ENCODE measurements at places on chromosomes 2 and 18. TPM values are rescaled to one million over a fixed set of nuclear protein-coding genes. Genes with fewer than 3 reads are reported as not detected.
A peak's percentile ranks its signal among the peaks of the same experiment; 100 is the strongest.

The LIPG gene
- total RNA-seq: 0.50 TPM

The DTNB gene
- 5.4 TPM for total RNA-seq

The MOGAT1 gene
- total RNA-seq: not detected

The SP140 gene
- total RNA-seq: 0.33 TPM

The NMUR1 gene
- total RNA-seq: 0.50 TPM

GRCh38 chr2:19614066-19614465, 255.6 kb upstream of the OSR1 start:
- no peak for DNase-seq

DNA sequence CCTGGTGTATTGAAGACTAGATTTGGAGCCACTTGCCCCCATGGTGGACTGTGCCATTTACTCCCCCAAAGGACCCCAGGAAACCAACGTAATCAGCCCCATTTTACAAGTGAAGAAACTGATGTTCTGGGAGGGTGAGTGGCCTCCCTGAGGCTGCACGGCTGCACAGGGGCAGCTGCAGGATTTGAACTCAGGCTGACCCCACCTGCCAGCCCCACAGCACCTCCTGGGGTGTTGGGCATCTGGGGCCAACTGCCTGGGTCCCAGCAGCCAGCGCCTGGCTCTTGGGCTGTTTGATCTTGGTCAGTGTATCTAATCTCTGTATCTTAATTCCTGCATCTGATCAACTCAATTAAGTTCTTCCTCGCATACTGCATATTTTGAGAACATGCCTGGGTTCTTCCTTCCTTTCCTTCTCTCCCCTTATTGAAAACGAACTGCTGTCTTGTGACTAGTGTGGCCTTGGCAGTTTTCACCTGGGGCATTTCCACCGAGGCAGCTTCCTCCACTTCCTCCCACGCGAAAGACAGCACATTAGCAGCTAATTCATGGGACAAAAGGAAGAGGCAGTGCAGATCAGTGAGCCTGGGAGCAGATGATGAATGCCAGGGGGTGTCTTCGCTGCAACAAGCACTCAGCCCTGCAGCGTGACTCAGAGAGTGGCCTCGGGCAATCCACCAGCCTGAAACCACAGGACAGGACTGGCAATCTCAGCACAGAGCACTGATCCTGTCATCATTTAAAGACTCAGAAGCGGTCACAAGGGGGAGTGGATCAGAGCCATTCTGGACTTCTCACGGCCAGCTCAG, 184.1 kb upstream of the RAB12 start:
- DNase-seq: peak; percentile 87

DNA sequence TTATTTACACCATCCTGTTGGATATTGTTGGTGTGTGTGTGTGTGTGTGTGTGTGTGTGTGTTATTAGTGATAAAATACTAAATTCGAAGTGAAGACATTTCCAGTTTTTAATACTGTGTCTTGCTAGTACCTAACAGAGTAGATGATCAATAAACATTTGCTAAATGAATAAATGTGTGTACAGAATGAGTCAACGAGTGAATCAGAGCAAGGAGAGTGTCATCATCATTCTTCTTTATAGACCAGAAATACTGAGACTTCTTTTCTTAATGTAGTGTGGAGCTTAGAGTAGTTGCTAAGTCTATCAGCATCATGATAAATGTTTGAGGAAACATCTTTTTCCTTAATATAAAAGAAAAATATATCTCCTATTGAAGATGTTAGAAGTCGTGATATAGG, 169.7 kb upstream of the SATB2 start:
- no peak for DNase-seq

GRCh38 chr18:6976935-6977334, 140.7 kb downstream of the LAMA1 start:
- no peak for DNase-seq

GRCh38 chr2:177727577-177728398, 335.2 kb downstream of the AGPS start:
- no peak for DNase-seq

DNA sequence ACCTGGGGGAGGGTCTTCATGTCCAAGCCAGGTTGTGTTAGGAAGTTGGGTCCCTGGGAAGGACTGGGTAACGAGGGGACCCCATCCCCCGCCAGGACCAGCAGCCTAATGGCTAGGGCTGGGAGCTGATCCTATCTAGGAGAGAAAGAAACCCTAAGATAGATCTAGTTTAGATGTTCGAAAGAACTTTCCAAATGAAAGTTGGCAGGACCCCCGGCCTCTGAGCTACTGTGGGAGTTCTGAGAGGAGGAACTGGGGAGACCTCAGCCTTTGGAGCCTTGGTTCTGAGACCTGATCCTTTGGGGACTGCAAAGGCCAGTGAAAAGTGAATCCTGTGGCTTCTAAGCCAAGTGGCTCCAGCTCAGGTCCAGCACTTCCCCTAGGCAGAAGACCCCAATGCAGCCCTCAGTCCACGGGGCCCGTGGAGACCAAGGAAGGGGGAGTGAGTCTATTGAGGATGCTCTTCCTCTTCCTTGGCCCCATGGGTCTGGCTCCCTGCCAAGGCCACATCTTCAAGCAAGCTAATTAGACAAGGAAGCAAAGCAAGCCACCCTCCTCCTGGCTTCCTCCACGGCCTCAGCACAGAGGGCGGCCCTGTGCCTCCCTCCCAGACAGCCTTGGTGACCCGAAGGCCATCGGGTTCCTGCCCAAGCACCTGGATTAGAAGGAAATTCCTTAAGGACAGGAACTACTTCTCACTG, 23.5 kb downstream of the CCT7 start:
- no peak for DNase-seq

DNA sequence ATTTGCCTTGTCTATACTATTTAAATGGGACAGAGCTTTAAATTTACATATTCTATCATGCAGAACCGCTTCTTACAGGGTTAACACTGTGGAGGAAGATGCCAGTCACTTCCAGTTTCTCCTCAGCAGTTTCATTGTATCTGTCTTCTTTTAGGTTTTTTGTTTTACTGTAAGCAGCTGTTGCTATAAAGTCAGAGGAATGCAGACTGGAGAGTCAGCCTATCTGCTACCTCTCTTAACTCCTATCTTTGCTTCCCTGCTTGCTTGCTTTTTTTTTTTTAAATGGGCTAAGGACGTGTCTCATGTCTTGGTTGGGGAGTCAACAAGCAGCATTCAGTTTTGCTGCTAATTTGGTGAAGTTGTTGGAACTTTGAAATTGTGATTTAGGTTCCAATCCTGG, 8.9 kb downstream of the EPC2 start:
- DNase-seq: no peak

- peak; percentile 84 for DNase-seq
These were observed 103.4 kb downstream of the TNS1 start for GRCh38 chr2:217899231-217900009.

DNA sequence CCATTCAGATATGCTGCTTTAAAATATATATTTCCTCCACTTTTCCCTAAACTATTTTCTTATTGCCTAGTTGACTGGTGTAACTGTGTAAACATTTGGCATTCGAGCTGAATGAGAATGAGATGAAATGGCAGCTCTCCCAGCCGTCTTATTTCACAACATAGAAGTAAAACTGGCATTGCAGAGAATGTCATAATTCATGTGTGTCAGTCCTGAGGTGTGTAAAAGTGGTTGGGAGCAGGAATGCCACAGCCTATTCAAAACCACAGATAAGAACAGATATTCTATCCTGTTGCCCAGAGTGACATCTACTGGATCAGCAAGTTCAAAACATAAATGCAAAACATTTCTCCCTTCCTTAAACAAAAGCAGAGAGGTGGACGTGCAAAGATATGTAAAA, 565.5 kb upstream of the CHAC2 start:
- DNase-seq: peak; percentile 93

GRCh38 chr2:45020439-45020838, 11.2 kb upstream of the SIX2 start:
- no peak for DNase-seq

DNA sequence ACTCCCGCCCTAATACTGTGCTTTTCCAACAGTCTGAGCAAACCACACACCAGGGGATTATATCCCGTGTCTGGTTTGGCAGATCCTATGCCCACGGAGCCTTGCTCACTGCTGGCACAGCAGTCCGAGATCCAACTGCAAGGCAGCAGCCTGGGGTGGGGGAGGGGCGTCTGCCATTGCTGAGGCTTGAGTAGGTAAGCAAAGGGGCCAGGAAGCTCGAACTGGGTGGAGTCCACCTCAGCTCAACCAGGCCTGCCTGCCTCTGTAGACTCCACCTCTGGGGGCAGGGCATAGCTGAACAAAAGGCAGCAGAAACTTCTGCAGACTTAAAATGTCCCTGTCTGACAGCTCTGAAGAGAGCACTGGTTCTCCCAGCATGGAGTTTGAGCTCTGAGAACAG, 44.2 kb downstream of the LNPK start:
- DNase-seq: no peak

- no peak for DNase-seq
These were observed 36.4 kb downstream of the NEDD4L start for GRCh38 chr18:58080451-58080850.

DNA sequence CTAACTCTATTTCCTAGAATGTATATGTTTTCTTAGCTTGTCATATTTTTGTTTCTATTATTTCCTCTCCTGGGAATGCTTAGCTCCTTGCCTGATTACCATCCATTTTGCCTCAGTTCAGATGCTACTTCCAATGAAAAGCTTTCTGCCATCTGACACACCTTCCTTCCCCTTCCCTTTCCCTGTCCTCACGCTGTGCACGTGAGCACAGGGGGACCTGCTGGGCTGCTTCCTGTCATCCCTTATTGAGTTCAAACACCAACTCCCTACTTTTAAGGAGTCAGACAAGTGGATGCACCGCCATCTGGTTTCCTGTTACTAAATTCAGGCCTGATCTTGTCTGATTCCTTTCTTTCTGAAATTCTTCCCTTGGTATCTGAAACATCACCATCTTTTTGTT, 2.4 kb upstream of the INO80C start:
- no peak for DNase-seq

GRCh38 chr2:127011231-127011661, 95.7 kb downstream of the BIN1 start:
- no peak for DNase-seq

DNA sequence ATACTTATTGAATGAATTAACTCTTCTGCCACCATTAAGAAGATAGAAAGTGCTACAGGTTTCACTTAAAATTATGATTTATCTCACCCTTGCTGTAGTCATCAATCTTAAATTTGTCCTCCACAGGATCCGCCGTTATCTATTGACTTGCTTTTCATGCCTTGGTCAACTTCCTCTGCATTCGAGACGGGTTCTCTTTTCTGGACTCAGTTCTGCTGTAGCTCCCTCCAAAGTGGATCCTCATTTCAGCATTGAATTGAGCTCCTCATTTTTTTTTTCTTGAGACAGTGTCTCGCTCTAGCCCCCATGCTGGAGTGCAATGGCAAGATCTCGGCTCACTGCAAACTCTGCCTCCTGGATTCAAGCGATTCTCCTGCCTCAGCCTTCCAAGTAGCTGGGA, 27.6 kb downstream of the INPP5D start:
- DNase-seq: no peak

Data from fibroblast of lung (primary cell).